ENCODE measurements at places on chromosomes 11 and 22. TPM values are rescaled to one million over a fixed set of nuclear protein-coding genes. Genes with fewer than 3 reads are reported as not detected.

FREY1 gene
- 3.9 TPM for total RNA-seq

GRCh38 chr22:29310065-29310862 is 3.8 kb downstream of the GAS2L1 start:
- H3K4me1 ChIP-seq = peaks cover 46% of the 10 kb centered on the region
- H3K27ac ChIP-seq = no peak overlapping the region
- H3K27me3 ChIP-seq = peaks cover 42% of the 10 kb centered on the region
- DNase-seq = no peak
- no peak overlapping the region for H3K4me3 ChIP-seq
- peaks cover 2% of the 10 kb centered on the region for H3K36me3 ChIP-seq

DNA sequence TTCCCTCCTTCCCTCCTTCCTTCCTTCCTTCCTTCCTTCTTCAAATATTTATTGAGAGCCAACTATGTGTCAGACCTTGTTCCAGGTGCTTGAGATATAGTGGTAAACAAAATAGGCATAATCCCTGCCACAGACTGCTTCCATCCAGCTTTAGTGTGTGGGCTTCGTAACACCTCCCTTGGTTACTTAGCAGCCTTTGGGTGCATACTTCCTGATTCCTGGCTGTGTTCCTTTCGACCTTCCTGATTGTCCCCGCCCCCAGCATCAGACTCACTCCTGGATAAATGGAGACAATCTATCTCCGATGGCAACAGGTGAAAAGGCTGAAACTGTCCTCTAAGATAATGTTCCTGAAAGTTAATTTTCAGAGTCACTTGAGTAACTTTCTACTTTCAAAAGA is 13.5 kb downstream of the CCDC81 start:
- H3K27me3 ChIP-seq = no peaks in the 10 kb centered on the region
- no peak for DNase-seq
- H3K4me1 ChIP-seq = no peaks in the 10 kb centered on the region
- no peak overlapping the region for H3K4me3 ChIP-seq
- no peak overlapping the region for H3K27ac ChIP-seq

GRCh38 chr22:34946339-34946985 is 119.5 kb upstream of the ISX start:
- H3K36me3 ChIP-seq = no peaks in the 10 kb centered on the region
- no peak overlapping the region for H3K27ac ChIP-seq
- H3K27me3 ChIP-seq = no peaks in the 10 kb centered on the region
- no peak overlapping the region for H3K4me3 ChIP-seq
- DNase-seq = no peak
- no peaks in the 10 kb centered on the region for H3K4me1 ChIP-seq

DNA sequence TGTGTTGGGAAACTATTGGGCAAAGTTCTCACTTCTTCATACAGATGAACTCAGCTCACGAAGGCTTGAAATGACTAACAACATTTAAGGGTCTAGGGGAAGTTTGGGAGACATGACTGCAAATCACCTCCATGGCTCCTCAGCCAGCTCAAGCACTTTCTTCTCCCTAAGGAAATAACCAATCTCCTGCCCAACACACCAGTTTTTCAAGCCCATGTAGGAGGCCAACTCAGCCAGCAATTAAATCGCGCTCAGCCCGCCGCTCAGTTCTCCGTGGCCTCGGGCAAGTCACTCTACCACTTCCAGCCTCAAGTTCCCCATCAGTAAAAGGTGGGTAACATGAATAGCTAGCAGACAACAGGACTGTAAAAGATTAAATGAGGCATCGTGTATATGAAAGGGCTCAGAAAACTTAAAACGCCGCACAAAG is 796 bp downstream of the POLDIP3 start:
- H3K4me3 ChIP-seq = peak overlapping the region; percentile 98
- no peaks in the 10 kb centered on the region for H3K27me3 ChIP-seq
- H3K27ac ChIP-seq = peak overlapping the region; percentile 98
- H3K4me1 ChIP-seq = peaks cover 59% of the 10 kb centered on the region
- peaks cover 28% of the 10 kb centered on the region for H3K36me3 ChIP-seq
- no peak for DNase-seq

DNA sequence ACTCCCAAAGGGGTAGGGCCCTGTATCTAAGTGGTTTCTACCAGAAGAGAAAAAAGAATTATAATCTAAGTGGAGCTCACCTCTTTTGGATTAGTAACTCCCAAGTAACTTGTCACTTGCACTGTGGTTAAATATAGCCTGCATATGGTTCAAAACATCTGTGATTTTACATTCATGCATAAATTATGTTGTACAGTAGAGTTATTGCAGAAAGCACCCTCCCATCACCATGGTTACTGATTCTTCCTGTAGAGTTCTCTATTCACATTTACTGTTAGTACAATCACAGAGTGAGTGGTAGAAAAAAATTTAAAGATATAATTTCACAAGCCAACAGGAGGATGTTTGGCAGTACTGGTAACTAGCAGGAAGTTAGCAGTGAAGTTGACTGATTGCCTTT is 80.4 kb downstream of the LRRC4C start:
- no peak overlapping the region for H3K27ac ChIP-seq
- H3K4me1 ChIP-seq = no peaks in the 10 kb centered on the region
- no peak overlapping the region for H3K4me3 ChIP-seq
- DNase-seq = no peak
- H3K36me3 ChIP-seq = no peaks in the 10 kb centered on the region
- no peaks in the 10 kb centered on the region for H3K27me3 ChIP-seq

SYT13 gene
- not detected for total RNA-seq

DNA sequence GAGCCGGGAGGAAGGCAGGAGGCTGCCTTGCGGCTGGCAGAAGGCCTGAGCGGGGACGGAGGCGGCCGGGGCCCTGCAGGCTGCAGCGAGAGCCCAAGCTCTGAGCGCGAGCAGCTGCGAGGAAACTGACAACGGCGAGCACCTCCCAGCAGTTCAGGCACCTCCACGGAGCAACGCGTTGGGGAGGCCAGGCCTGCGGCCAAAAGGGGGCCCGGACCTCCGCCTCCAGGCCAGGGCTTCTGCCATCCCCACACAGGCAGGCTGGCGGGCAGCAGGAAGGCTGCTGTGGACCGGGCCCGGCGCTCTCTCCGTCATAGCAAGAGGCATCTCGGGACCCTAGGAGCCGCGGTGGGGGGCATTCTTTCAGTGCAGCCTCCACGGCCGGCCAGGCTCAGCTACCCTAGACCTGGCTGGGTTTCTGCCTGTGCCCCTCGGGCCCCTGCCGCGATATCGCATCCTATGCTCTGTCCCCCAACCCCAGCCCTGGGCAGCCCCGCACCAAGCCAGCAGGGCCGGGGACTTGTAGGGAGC is 22.9 kb upstream of the SLC22A12 start:
- no peak overlapping the region for H3K27ac ChIP-seq
- H3K4me3 ChIP-seq = no peak overlapping the region
- H3K36me3 ChIP-seq = no peaks in the 10 kb centered on the region
- no peak for DNase-seq
- no peaks in the 10 kb centered on the region for H3K27me3 ChIP-seq

OR8B12 gene
- total RNA-seq = not detected

SLC22A12 gene
- not detected for total RNA-seq

RIMBP3B gene
- 1.1 TPM for total RNA-seq

- H3K27me3 ChIP-seq = no peaks in the 10 kb centered on the region
- H3K27ac ChIP-seq = no peak overlapping the region
- H3K4me1 ChIP-seq = no peaks in the 10 kb centered on the region
- peaks cover 38% of the 10 kb centered on the region for H3K36me3 ChIP-seq
- no peak overlapping the region for H3K4me3 ChIP-seq
- no peak for DNase-seq
These were observed 47.8 kb downstream of the BTBD10 start for GRCh38 chr11:13415201-13415600.

GRCh38 chr22:32858957-32859356 is 57.5 kb downstream of the TIMP3 start:
- H3K27ac ChIP-seq = no peak overlapping the region
- no peaks in the 10 kb centered on the region for H3K36me3 ChIP-seq
- no peaks in the 10 kb centered on the region for H3K27me3 ChIP-seq
- no peaks in the 10 kb centered on the region for H3K4me1 ChIP-seq
- H3K4me3 ChIP-seq = no peak overlapping the region
- no peak for DNase-seq

DSCAML1 gene
- total RNA-seq = 0.02 TPM

DNA sequence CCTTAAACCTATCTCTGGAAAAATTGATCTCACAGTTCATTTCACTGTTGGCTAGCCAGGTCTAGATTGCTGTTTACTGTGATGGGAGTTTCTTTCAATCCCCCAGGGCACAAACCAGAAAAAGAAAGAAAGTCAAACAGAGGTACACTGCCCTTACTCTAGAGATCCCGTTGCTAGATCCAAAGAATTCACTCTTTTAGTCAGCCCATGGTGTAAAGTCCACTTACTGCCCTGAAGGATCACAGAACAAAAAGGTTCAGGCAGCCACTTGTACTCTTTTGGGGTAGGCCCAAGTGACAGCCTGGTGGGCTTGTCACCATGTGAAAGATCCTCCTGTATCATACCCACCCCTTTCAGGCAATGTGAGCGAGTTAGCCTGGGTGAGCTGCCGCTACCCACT is 162.6 kb upstream of the CCDC179 start:
- DNase-seq = no peak
- H3K27me3 ChIP-seq = no peaks in the 10 kb centered on the region
- H3K4me1 ChIP-seq = no peaks in the 10 kb centered on the region
- no peak overlapping the region for H3K27ac ChIP-seq
- H3K36me3 ChIP-seq = no peaks in the 10 kb centered on the region
- H3K4me3 ChIP-seq = no peak overlapping the region

DNA sequence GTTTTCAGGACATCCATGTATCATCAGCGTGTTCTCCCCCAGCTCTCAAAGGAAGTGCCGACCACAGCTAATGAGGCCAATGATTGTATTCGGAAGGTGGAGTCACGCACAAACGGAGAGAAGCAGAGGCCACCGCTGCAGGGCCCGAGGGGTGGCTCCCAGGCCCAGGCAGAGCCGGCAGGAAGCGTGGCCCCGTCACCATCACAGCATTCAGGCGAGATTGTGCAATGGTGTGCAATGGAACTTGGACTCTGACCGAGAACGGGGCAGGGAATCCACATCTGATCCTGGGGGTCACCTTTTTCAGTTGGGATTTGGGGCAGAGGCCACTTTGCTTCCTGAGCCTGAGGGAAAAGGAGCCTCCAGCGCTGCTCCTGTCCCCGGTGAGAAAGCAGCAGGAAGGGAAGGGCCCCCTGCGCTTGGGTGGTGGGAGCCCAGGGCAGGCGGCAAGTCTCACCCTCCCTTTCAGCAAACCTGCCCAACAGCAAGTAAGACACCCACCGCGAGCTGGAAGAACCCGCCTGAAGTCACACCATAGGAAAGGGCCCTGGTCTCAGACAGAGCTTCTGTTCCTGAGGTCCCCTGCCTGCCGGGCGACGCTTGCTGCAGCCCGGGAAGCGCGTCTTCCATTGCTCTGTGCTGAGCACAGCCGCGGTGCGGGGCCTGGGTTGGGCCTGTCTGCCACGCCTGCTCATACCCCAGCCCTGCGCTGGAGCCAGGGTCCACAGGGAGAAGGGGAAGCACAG is 1430.7 kb downstream of the BRD1 start:
- no peak for DNase-seq
- no peak overlapping the region for H3K27ac ChIP-seq
- H3K4me3 ChIP-seq = no peak overlapping the region
- no peaks in the 10 kb centered on the region for H3K4me1 ChIP-seq
- H3K36me3 ChIP-seq = no peaks in the 10 kb centered on the region

GRCh38 chr11:72454791-72455190 is 20.5 kb upstream of the CLPB start:
- no peak overlapping the region for H3K4me3 ChIP-seq
- DNase-seq = no peak
- H3K4me1 ChIP-seq = no peaks in the 10 kb centered on the region
- H3K36me3 ChIP-seq = no peaks in the 10 kb centered on the region
- no peak overlapping the region for H3K27ac ChIP-seq
- H3K27me3 ChIP-seq = peaks cover 13% of the 10 kb centered on the region

- H3K36me3 ChIP-seq = no peaks in the 10 kb centered on the region
- DNase-seq = no peak
- no peak overlapping the region for H3K27ac ChIP-seq
- no peak overlapping the region for H3K4me3 ChIP-seq
- H3K4me1 ChIP-seq = no peaks in the 10 kb centered on the region
These were observed 1273.7 kb downstream of the LRRC4C start for GRCh38 chr11:40185793-40186192.

DNA sequence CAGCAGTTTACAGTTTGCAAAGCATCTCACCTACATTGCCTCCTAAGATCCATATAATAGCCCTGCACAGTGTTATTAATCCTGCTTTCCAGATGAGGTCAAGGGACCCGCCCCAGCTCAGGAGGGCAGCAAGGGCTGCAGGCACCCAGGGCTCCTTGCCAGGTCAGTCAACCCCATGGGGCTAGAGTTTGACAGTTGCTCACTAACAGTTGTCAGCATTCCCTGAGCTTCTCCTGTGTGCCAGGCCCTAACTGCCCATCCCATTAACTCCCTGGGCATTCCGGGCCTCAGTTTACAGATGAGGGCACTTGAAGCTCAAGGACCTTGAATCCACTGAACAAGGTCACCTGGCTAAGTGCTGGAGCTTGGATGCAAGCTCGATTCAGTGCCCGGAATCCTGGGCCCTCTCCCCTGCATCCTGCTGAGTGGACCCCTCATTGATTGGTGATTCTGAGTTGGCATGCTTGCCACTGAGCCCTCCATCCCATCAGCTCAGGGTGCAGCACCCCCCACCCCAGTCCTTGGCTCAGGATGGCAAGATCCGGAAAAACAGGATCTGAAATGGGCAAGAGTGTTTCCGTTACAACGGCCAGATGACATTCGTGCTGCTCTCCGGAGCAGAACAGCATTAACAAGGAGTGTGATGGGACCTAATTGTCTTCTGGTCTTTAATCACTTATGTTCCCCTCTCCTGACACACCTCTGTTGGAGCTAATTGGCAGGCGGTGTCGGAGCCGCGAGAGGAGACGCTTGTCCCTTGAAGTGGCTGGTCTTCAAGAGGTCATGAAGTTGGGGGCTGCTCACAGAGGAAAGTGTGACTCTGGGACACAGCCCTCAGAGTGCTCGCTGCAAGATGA is 87.4 kb upstream of the SHISAL1 start:
- H3K4me1 ChIP-seq = no peaks in the 10 kb centered on the region
- H3K36me3 ChIP-seq = no peaks in the 10 kb centered on the region
- H3K4me3 ChIP-seq = no peak overlapping the region
- DNase-seq = no peak
- no peaks in the 10 kb centered on the region for H3K27me3 ChIP-seq

GRCh38 chr11:113884361-113884836 is 9.0 kb upstream of the USP28 start:
- no peak for DNase-seq
- no peaks in the 10 kb centered on the region for H3K4me1 ChIP-seq
- H3K36me3 ChIP-seq = no peaks in the 10 kb centered on the region
- H3K4me3 ChIP-seq = no peak overlapping the region

GRCh38 chr11:13762718-13763117 is 94.2 kb downstream of the FAR1 start:
- DNase-seq = no peak
- no peak overlapping the region for H3K4me3 ChIP-seq
- no peaks in the 10 kb centered on the region for H3K4me1 ChIP-seq
- H3K27ac ChIP-seq = no peak overlapping the region
- H3K36me3 ChIP-seq = no peaks in the 10 kb centered on the region
- no peaks in the 10 kb centered on the region for H3K27me3 ChIP-seq

All from activated CD4-positive, alpha-beta T cell treated with anti-CD3 and anti-CD28 coated beads, Interleukin-2, amount 10 ng/mL, durations not matched to agents 7 days and 5 days (primary cell).